ENCODE measurements at places on chromosomes 1 and 21. TPM values are rescaled to one million over a fixed set of nuclear protein-coding genes. Genes with fewer than 3 reads are reported as not detected.

GRCh38 chr1:157798211-157798610 is 21.3 kb upstream of the FCRL2 start:
- H3K36me3 ChIP-seq: no peaks in the 10 kb centered on the region
- no peaks in the 10 kb centered on the region for H3K27me3 ChIP-seq
- no peaks in the 10 kb centered on the region for H3K4me1 ChIP-seq
- H3K4me3 ChIP-seq: no peak overlapping the region

- no peak overlapping the region for H3K4me3 ChIP-seq
- H3K36me3 ChIP-seq: no peaks in the 10 kb centered on the region
- H3K27ac ChIP-seq: no peak overlapping the region
- H3K4me1 ChIP-seq: no peaks in the 10 kb centered on the region
- DNase-seq: no peak
Measured at GRCh38 chr1:106249365-106249764, 807.1 kb upstream of the PRMT6 start.

LCE3D gene
- total RNA-seq: not detected

DNA sequence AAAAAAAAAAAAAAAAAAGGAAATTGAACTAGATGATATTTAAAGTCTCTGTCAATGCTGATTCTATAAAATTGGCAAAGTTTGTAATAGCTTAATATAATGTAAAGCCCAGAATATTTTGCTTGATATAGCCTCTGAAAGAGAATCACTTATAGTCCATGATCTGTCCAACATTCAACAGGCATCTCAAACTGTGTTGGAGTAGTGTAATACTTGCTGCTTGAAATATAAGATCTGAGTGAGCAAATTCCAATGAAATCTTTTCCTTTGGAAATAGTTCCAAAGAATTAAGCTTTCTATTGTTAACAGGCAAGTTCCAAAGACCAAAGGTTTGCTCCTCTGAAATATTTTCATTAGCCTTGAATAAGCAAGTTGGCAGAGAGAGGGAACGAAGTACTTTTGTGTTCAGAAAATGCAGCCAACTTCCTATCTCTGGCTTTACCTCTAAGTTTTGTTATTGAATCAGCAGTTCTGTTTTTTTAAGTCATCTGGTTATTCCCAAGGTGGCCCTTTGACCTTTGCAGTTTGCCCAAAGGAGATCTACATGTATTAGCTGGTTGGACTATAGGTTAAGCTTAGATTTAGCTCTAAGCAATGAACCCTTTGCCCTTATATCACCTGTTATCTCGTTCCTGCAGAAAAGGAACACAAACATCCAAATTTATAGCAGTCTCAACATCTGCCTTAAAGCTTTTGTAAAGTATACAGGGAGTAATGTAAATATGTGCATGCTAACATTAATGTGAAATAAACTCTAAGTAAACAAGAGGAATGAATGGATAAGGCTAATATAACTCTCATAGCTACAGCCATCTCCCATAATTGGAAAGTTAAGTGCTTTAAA is 24.4 kb upstream of the CEP350 start:
- peaks cover 7% of the 10 kb centered on the region for H3K27me3 ChIP-seq
- no peak for DNase-seq

PDZK1 gene
- total RNA-seq: not detected

DNA sequence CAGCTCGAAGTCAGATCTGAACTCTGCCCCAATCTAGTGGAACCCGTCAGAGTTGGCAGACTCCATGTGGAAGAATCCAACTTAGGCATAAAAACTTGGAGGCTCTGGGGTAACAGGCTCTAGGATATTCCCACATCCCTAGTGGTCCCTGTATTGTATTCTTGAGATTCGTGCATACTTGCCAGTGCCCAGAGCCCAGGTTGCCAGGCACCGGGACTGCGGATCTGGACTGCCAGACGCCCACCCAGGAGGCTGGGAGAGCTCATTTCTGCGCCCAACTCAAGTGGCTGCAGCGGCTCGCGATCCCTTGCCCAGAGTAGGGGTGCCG is 1.1 kb downstream of the GRIK1 start:
- H3K27me3 ChIP-seq: peaks cover 30% of the 10 kb centered on the region
- H3K27ac ChIP-seq: no peak overlapping the region
- no peak overlapping the region for H3K4me3 ChIP-seq
- peaks cover 4% of the 10 kb centered on the region for H3K4me1 ChIP-seq
- no peak for DNase-seq

GRCh38 chr1:74779750-74780149 is 46.8 kb downstream of the TYW3 start:
- H3K36me3 ChIP-seq: no peaks in the 10 kb centered on the region
- H3K27ac ChIP-seq: no peak overlapping the region
- H3K4me3 ChIP-seq: no peak overlapping the region
- DNase-seq: no peak
- no peaks in the 10 kb centered on the region for H3K4me1 ChIP-seq

DNA sequence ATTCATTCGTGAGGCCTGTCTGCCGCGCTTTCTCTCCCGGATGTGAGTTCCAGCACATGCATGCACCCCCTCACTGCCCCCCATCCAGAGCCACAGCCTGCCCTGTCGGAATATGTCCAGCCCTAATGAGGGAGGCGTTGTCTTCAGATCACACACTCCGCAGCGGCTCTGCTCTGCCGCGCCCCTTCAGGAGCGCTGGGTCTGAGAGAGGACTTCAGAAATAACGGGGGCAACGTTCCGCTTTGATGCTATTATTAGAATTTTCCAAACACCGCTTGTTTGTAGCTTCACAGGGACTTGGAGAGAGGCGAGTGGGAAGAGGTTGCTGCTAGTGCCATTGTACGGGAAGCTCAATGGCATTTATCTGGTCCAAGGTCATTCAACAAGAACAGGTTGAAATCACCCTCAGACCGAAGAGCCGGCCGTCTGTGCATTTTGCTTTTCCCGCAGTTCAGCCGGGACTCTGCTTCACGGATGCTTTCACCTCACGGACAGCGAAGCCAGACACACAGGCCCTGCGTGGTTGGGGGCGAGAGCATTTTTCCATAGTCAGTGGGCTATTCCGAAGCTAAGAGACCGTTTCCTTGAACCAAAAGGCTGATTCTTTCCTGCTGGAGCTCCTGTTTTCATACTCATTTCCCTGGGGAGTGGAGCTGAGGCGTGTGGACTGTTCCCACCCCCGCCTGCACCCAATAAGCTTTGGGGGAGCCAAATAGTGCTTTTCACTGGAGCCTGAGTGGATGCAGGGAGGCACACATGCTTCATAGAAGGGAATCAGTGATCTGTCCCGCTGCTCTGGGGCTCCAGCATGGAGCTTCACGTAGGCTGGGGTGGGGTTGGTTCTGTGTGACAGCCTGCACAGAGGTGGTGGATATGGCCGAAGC is 69.7 kb downstream of the GALNT2 start:
- peak overlapping the region; percentile 34 for H3K27ac ChIP-seq
- H3K4me1 ChIP-seq: peaks cover 24% of the 10 kb centered on the region
- H3K36me3 ChIP-seq: no peaks in the 10 kb centered on the region
- no peaks in the 10 kb centered on the region for H3K27me3 ChIP-seq

BRINP2 gene
- total RNA-seq: not detected

GRCh38 chr21:14545906-14546480 is at the start of gene SAMSN1:
SAMSN1 (minus strand) TSS chr21:14546315; CDS start chr21:14546261, 54 bp downstream.
- H3K4me1 ChIP-seq: peaks cover 39% of the 10 kb centered on the region
- H3K27me3 ChIP-seq: no peaks in the 10 kb centered on the region
- peak within 1 kb of the TSS; percentile 92 for H3K4me3 ChIP-seq
- no peaks in the 10 kb centered on the region for H3K36me3 ChIP-seq
- peak within 1 kb of the TSS; percentile 97 for H3K27ac ChIP-seq

DNA sequence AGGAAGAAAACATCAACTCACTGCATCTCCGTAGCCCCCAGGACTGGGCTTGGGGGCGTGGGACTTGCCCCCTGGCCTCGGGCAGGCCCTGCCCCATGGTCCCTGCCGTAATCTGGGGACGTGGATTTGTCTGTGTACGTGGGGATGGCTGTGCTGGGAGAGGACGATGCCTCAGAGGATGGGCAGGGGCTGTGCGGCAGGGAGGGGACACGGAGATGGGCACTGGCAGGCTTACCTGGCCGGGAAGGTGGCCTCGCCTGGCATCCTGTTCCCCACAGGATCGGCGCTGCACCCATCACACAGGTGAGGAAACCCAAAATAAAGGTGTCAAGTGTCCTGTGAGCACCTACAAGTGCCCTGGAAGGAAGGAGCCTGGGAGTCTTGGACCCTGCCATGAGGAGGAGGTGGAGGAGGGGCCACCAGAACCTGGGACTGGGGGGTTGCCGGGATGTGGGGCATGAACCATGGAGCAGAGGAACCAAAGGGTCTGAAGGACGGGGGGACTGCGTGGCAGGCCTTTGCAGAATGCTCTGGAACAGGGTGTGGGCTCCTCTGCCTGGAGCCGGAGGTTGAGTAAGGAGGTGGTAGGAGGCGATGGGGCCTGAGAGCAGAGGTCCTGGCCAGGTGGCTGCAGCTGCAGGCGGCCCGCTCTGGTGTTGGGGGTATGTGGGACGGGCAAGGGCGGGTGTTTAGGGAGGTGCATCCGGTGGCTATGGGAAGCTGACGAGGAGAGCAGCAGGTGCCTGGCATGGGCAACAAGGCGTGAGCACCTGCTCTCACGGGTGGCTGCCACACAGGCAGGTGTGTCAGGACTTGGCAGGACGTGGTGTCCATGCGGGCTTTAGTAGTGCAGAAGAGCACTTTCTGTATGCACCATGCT is 27.8 kb upstream of the LRRC3 start:
- DNase-seq: no peak
- H3K27me3 ChIP-seq: no peaks in the 10 kb centered on the region
- H3K36me3 ChIP-seq: no peaks in the 10 kb centered on the region
- no peak overlapping the region for H3K4me3 ChIP-seq
- H3K4me1 ChIP-seq: no peaks in the 10 kb centered on the region
- H3K27ac ChIP-seq: no peak overlapping the region

DNA sequence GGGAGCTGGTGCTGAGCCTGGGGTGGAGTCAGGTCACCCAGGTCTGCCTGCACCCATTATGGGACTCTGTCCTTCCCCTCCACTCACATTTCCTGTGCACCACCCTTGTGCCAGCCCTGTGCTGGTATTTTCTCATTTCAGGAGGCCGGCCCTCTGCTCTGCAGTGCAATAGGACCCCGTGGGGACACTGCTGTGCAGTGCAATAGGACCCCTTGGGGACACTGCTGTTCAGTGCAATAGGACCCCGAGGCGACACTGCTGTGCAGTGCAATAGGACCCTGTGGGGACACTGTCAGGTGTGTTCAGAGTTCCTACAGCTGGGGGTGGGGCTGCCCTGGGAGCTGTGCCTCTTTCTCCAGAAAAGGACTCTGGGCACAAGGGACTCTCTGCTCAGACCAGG is 36.2 kb upstream of the DMBX1 start:
- H3K4me3 ChIP-seq: no peak overlapping the region
- H3K36me3 ChIP-seq: peaks cover 8% of the 10 kb centered on the region
- no peak overlapping the region for H3K27ac ChIP-seq
- peaks cover 66% of the 10 kb centered on the region for H3K27me3 ChIP-seq
- H3K4me1 ChIP-seq: peaks cover 14% of the 10 kb centered on the region

Measured in T-helper 17 cell (primary cell).